ENCODE measurements at places on chromosomes 5 and 9. TPM values are rescaled to one million over a fixed set of nuclear protein-coding genes. Genes with fewer than 3 reads are reported as not detected.

TRPM3 gene
- not detected for total RNA-seq

ADRA1B gene
- total RNA-seq, result not detected

KDM3B gene
- total RNA-seq, result 41.9 TPM

CYSTM1 gene
- total RNA-seq, result 18.5 TPM

PITX1 gene
- total RNA-seq, result 0.31 TPM

SCGB3A2 gene
- not detected for total RNA-seq

MINAR2 gene
- not detected for total RNA-seq

CENPK gene
- total RNA-seq, result 70.9 TPM

PCDHB12 gene
- not detected for total RNA-seq

FOXD4 gene
- total RNA-seq, result not detected

ARSI gene
- total RNA-seq, result not detected

ISCA1 gene
- 33.3 TPM for total RNA-seq

BRINP1 gene
- total RNA-seq, result not detected

ACOT12 gene
- not detected for total RNA-seq
